ENCODE measurements at places on chromosomes 2 and 18. TPM values are rescaled to one million over a fixed set of nuclear protein-coding genes. Genes with fewer than 3 reads are reported as not detected.

- DNase-seq = no peak
- H3K27me3 ChIP-seq = no peaks in the 10 kb centered on the region
- no peaks in the 10 kb centered on the region for H3K4me1 ChIP-seq
- no peak overlapping the region for H3K27ac ChIP-seq
- no peak overlapping the region for H3K4me3 ChIP-seq
Measured at GRCh38 chr2:151481744-151482143, 72.0 kb downstream of the RIF1 start.

GRCh38 chr2:158755310-158756087 is 39.6 kb upstream of the DAPL1 start:
- H3K27me3 ChIP-seq = no peaks in the 10 kb centered on the region
- no peak overlapping the region for H3K4me3 ChIP-seq
- no peaks in the 10 kb centered on the region for H3K4me1 ChIP-seq
- peak; percentile 72 for DNase-seq
- no peak overlapping the region for H3K27ac ChIP-seq

- no peak for DNase-seq
- no peak overlapping the region for H3K4me3 ChIP-seq
Measured at GRCh38 chr2:203871371-203871983, 3.9 kb downstream of the CTLA4 start.

GRCh38 chr2:227455200-227455599 is 16.8 kb upstream of the AGFG1 start:
- DNase-seq = no peak
- peaks cover 10% of the 10 kb centered on the region for H3K4me1 ChIP-seq
- H3K27ac ChIP-seq = no peak overlapping the region
- H3K27me3 ChIP-seq = no peaks in the 10 kb centered on the region

- H3K27ac ChIP-seq = no peak overlapping the region
- no peaks in the 10 kb centered on the region for H3K36me3 ChIP-seq
- 0 out of 2 replicates have a peak, but pooled peaks cover 4% of the 10 kb centered on the region for H3K4me1 ChIP-seq
- H3K27me3 ChIP-seq = no peaks in the 10 kb centered on the region
- H3K4me3 ChIP-seq = no peak overlapping the region
- DNase-seq = no peak
Measured at GRCh38 chr2:197124639-197125390, 185.8 kb downstream of the ANKRD44 start.

KCNIP3 gene
- 2.6 TPM for total RNA-seq

OXER1 gene
- 0.69 TPM for total RNA-seq

EFHD1 gene
- 3.4 TPM for total RNA-seq

CDK15 gene
- not detected for total RNA-seq

MEP1B gene
- not detected for total RNA-seq

NRP2 gene
- total RNA-seq = 22.0 TPM

Measured in GM23338 (cell line).